Colonic mucosa (tissue), 4 donors: ENCODE measurements at places on chromosomes 2 and 18.

DNA sequence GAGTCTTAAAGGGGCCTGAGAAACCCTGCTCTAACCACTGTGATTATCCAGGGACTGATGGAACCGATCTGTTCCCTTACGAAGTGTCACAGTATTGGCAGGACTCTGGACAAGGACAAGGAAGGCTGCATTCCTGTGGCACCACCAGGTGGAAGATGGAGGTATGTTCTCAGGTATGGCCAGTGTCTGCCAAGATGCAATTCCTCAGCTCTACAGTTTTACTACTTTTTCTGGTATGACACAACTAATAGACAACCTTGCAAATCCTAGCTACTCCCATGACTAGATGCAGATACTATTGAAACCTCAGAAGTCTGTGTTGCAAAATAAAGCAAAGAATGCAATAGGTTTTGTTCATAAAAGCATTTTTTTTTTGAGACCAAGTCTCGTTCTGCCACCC lies 14.6 kb downstream of the RAB31 start:
- peak; percentile 58 for DNase-seq

DNA sequence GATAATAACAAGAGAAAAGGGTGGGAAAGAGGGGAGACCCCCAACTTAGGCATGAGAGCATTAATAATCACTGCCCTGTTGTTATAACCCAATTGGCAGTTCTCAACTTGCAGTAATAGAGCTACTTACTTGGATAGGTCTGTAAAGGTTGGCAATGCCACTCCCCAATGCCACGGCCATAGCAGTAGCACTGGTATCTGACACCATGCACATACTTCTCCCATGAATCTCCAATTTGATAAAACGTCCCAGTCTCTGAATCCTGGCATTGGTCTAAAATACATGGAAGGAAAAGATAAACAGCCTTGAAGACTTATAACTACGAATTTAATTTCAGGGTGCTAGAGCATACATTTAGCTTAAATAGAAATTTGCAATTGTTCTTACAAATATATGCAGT lies 16.8 kb downstream of the FN1 start:
- DNase-seq: no peak

- DNase-seq: no peak
Measured at GRCh38 chr2:63092857-63093256, 42.2 kb downstream of the OTX1 start.

DNA sequence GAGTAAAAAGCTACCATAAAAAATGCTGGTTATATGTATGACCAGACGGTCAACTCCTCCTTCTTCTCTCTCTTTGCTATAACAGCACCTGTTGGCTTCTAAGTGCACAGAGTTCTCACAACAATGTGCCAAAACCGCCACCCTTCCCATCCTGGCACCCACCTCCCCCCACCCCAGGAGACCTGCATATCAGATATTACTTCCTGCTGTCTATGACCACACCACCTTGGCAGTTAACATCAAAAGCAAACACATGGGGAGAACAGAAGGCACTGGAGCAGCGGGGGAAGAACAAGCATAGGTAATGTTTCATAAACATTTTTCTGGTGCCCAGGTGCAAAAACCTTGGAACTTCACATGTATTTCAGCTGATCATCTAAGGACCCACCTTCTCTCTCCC lies 15.5 kb downstream of the SPRED2 start:
- DNase-seq: peak; percentile 75

DNA sequence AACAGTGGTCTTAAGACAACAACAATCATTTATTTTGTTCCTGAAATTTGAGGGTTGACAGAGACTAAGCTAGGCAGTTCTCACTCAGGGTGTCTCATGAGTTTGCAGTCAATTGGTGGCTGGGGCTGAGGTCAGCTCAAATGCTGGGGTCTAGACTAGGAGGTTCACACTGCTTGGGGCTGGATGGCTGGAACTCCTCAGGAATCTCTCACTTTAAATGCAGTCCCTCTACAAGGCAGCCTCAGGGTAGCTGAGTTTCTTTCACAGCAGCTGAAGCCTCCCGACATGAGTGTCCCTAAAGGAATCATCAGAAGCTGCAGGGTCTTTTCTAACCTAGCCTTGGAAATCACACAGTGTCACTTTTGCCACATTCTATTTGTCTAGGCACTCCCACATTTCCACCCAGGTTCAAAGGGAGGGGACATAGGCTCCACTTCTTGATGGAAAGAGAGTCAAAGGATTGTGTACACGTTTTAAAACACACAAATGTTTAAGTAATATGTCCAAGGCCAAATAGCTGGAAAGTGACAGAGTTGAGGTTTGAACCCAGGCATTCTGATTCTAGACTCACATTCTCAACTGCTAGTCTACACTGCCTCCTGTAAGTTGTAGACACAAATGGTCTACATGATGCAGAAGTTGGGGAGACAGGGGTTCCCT lies 133.8 kb downstream of the ZFP36L2 start:
- no peak for DNase-seq
